Stimulated activated CD4-positive, alpha-beta T cell treated with anti-CD3 and anti-CD28 coated beads, Interleukin-2, amount 100 ng/mL, for 24 hours (primary cell): ENCODE measurements at places on chromosomes 16 and 17.

DNA sequence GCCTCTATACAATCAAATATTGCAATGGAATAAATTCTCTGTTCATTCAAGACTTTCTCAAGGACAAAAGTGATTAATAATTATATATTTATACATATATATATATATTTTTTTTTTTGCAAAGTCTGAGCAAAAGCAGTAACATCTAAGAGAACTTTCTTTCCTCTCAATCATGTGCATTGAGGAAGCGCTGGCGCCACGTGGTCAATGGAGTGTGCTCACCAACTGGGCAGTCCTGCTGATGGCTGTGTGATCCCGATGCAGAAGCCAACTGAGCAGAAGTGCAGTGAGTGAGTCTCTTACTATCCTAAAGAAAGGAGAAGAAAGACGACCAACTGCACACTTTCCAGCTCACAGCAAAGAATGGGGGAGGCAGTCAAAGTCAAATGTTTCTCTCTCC is 37.2 kb upstream of the ULK2 start:
- DNase-seq, result no peak

GRCh38 chr16:54291656-54292487 is 5.3 kb upstream of the IRX3 start:
- DNase-seq, result no peak

- DNase-seq, result no peak
These were observed 19.9 kb upstream of the COL1A1 start for GRCh38 chr17:50221266-50221863.

DNA sequence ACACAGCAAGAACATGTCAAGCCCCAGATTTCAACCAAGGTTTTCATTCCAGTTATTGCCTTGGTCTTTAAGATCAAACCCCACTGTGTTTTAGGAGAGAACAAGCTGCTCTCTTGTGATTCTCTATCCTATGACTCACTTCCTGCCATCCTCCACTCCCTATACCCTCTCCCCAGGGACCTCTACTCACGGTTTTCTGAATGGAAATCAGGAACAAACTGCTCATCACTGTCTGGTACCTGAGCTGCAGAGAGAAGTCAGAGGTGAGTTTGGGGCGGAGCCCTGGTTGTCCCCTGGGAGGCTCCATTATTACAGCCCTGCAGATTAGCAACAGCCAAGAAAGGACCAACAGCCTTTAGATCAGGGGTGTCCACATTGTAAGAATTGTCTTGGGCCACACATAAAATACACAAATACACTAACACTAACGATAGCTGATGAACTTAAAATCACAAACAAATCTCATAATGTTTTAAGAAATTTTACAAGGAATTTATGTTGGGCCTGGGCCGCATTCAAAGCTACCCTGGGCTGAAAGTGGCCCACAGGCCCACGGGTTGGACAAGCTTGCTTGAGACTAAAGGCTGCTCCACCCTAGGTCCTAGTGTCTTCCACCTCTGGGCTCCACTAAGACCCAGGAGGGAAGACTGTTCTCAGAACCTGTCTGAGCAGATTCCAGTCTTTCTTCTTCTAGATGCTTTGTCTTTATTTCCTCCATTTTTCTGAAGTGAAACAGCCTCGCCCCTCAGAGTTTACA is 9.7 kb downstream of the ETV4 start:
- no peak for DNase-seq

DNA sequence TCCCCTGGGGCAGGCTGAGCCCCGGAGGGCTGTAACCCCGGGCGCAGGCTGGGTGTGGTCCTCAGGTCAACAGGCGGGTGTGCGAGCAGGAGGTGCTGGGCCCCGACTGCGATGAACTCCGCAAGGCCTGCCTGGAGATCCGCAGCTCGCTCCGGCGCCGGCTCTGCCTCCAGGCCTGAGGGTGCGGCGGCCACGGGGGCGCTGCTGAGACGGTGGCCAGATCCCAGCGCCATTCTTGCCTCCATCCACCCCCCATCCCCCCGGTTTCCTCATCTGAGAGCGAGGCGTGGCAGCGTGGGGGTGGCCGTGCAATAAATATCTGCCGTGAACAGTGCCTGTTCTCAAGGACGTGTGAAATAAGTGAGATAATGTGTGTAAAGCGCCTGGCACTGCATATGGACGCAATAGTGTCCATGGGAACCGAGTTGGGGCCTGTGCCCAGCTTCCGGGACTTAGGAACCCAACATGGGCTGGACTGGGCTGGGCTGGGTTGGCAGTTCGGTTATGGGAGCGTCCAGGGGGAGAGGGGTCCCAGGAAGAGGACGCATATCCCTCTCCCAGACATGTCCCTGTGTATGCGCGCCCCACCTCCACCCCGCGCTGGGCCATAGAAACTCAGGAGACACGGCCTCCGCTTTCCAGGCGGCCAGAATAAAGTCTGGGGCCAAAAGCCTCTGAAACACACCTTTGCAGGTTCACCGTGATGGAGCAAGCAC is 15.0 kb downstream of the ZNF213 start:
- DNase-seq, result peak; percentile 59

- no peak for DNase-seq
These were observed 53.6 kb downstream of the XPO6 start for GRCh38 chr16:28158136-28158535.

GRCh38 chr17:49616086-49616485 is 40.4 kb downstream of the NXPH3 start:
- no peak for DNase-seq

- no peak for DNase-seq
These were observed 2.3 kb upstream of the NCBP3 start for GRCh38 chr17:3848229-3848835.

- no peak for DNase-seq
These were observed 7.7 kb downstream of the ARHGAP17 start for GRCh38 chr16:25007284-25007984.

DNA sequence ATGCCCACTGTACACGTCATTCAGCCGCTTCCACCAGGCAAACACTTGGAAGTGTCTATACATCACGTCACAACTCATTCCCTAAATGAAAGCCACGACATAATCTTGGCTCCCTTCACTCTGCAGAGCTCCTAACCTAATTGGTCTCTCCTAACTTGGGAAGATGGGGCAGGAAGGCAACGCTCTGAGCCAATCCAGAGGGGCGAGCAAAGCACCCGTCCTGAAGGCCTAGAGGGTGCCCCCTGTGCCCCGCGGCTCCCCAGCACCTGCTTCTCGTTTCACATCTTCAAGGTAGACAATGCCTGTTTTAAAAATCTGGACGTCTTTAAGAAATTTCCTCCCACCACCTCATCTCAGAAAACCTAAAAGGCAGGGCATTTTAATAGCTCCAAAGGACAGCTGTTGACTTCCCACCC is 1.0 kb downstream of the CSNK2A2 start:
- DNase-seq, result no peak

DNA sequence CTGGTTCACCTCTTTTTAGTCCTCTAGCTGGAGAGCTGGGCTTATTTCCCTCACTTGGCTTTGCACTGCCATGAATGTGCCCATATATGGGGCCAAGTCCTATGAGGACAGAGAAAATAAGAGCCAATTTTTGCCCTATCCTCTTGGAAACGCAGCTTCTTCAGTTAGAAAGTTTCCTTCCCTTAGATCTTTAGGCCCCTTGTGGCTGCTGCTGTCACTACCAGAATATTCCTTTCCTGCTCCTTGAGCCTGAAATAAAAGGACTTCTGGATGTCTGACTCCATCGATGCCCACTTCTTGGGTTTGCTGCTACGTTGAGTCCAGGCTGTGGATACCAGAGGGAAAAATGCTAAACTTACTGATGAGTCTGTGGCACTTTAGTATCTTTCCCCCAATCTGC is 487.1 kb downstream of the GRIN2A start:
- no peak for DNase-seq

DNA sequence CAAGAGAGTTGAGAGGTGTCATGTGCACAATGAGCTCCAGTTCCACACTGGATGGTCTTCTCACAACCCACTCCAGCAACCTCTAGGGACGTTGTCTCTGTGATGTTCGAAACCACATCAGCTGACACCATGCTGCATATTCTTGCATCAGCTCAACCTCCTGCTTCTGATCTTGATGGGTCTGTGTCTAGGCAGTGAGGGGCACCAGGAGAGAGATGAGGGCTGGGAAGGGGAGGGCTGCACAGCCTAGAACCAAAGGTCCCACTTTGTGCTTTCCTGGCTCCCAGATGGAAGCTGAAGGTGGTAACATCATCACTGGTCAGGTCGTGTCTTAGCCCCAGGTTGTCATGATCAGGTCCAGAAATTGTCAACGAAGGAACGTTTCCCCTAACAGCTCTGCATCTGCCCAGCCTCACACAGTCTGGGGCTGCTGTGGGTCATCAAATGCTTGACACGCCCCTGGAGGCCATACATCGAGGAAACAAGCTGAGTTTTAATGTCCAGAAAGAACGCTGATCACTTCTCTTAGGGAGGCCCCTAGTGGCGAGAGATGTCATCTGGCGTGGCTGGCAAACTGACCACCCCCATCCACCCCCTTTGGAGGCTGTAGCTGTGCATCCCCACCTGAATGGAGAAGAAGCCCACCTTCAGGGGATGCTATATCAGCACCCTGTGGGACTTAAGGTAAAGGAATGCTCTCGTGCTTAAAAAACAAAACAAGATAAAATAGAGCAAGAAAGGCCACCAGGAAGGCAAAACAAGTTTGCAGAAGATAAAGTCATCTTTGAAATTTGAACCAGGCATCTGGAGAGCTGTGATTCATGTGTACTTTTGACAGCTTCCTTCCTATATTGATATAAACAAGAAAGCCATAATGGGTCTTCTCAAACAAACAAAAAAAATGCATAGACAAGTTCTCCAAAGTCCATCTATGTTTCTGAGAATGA is 58.3 kb downstream of the WIPI1 start:
- DNase-seq, result no peak

- DNase-seq, result no peak
These were observed 48.2 kb upstream of the CDC42EP4 start for GRCh38 chr17:73359987-73360410.

GRCh38 chr16:24988593-24989338 is 26.4 kb downstream of the ARHGAP17 start:
- DNase-seq, result peak; percentile 23

- peak; percentile 52 for DNase-seq
These were observed at the start of gene MRC2 for GRCh38 chr17:62627219-62627903. TSS of gene MRC2 (plus strand) at chr17:62627670. CDS start at chr17:62627803, 133 bp downstream.

DNA sequence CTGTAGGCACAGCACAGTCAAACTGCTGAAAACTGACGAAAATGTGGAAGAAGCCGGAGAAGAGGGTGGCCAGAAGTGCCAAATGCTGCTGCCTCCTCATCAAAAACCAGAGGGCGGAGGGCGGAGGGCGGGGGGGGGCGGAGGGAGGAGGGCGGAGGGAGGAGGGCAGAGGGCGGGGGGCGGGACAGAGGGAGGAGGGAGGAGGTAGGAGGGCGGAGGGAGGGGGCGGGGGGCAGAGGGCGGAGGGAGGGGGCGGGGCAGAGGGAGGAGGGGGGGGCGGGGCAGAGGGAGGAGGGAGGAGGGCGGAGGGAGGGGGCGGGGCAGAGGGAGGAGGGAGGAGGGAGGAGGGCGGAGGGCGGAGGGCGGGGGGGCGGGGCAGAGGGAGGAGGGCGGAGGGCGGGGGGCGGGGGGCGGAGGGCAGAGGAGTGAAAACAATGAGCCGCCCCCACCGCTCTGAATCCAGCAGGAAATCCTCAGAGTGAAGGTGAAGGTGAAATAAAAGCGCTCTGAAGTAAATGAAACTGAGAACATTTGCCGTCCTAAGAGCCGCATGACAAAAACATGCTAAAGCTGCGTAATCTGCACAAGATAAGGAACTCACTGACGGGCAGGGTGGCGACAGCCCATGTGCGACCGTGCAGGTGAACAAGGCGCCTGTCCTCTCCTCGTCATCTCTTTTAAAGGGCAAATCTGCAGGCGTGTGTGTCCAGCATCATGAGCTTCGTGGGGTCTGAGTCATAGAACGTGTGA is 22.6 kb upstream of the CBFA2T3 start:
- DNase-seq, result no peak

GRCh38 chr16:23651943-23652468 is 10.7 kb downstream of the DCTN5 start:
- DNase-seq, result no peak

GRCh38 chr16:88548985-88549384 is 21.2 kb upstream of the ZC3H18 start:
- DNase-seq, result no peak

DNA sequence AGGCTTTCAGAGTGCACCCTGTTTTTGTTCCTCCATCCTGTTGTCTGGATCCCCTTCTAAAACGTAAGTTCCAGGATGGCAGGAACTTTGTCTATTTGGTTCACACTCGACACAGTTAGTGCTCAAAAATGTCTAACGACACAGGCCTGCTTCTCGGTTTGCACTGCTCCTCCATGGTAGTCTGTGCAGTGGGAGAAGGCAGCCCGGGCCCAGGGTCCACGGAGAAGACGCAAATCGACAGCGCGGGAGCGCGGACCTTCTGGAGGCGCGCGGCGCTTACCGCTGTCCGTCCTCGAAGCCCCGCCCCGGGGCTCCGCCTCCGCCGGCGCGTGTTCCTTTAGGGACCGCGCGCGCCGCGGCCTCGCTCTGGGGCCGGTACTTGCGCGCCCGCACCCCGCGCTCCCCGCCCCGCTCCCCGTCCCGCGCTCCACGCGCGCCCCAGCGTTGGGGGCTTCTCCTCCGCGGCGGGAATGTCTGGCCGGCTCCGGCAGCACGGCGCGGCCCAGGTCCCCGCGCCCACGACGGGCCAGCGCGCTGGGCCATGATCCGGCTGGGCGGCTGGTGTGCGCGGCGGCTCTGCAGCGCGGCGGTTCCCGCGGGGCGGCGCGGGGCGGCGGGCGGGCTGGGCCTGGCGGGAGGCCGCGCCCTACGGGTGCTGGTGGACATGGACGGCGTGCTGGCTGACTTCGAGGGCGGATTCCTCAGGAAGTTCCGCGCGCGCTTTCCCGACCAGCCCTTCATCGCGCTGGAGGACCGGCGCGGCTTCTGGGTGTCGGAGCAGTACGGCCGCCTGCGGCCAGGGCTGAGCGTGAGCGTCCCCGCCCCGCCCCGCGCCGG is at the start of gene NT5M:
TSS of gene NT5M (plus strand) at position 364 of the 837 bp plus-strand sequence. CDS start at position 542, 178 bp downstream.
- DNase-seq, result peak; percentile 70

DNA sequence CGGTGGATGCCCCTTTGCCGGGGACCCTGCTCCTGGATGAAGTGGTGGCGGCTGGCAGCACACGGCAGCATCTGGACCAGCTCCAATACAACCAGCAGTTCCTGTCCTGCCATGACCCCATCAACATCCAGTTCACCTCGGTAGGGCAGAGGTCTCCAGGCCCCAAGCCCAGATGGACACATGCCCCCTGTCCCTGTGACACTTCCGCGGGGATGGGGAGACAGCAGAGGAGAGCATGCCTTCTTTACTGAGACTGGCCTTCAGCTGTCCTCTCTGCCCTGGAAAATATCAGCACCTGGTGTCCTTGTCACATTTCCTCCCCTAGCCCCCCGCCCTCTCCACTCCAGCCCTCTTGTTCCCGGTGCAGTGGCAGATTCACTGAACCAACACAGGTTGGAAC is 6.2 kb downstream of the CHAD start:
- DNase-seq, result no peak

DNA sequence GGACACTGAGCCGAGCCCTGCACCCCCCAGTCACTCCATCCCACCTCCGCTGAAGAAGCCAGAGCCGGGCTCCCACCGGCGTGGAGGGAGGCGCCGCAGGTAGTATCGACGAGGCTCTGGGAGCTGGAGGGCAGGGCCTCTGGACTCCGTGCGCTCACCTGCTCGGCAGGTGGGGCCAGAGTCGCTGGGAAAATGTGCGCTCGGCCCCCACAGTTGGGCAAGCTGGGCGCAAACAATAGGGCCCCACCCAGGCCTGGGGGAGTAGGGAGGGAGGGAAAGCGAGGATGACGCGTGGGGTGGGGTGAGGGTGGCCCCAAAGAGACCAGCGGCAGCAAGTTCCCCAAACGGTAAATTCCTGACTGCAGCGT is 668 bp downstream of the JUP start:
- DNase-seq, result no peak
